RKO (cell line): ENCODE measurements at places on chromosomes 12 and 14.
A peak's percentile ranks its signal among the peaks of the same experiment; 100 is the strongest.

GRCh38 chr12:77319166-77319565, 253.8 kb upstream of the E2F7 start:
- no peak for DNase-seq

GRCh38 chr12:25458047-25458552, 95.0 kb downstream of the LMNTD1 start:
- DNase-seq = peak; percentile 89

DNA sequence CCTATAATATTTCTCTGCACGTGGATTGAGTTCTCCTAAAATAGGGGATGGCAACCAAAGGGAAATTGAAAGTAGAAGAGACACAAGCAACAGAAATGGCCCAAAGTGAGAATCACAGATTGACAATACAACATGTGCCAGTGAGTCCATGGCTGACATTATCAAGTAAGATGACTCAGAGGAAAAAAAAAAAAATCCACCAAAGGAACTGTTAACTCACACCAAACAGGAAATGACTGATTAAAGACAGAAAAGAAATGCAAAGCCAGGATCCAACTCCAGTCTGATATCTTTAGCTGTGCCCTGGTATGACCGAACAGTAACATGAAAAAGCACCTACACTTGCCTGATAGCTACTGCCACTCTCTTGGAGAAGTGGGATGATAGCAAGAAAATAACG, 485.0 kb downstream of the PRKD1 start:
- DNase-seq = peak; percentile 76

DNA sequence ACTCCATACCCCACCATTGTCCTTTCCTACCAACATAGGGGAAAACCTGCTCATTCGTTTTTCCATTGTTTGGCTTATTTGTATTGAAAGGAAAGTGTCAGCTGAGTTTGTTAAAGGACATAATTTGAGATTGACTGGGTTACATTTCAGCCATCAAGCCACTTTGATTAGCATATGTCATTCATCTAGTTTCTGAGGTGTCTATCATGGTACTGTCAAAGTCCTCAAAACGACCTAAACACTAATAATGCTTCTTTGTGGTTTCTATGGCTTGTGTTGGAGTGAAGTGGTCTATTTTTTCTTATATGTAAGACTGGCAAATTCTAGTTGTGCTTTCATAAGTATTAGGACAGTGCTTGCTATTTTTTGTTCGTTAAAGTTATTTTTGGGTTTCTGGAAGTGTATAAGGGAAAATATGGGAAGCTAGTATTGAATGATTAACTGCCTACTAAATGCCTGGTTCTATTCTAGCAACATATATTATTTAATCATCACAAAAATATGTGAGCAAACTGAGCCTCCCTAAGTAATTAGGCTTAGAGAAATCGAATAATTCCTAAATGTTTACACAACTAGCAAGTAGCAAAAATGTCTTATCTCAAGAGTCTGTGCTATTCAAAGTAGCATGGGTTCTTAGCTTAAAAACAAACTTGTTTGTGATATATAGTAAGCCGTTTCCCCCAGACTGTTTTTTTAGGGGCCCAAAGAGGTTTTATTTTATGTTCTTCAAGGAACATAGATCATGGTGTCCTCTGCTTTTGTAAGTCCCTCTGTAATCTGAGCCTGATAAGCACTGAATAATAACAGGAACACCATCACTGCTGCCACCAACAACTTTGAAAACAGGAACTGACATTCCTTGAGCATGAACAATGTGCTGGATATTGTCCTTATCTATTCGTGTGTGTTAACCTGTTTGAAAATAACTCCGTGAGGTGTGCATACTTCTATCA, 67.1 kb downstream of the DERA start:
- DNase-seq = no peak

- DNase-seq = no peak
Measured at GRCh38 chr14:52936437-52936836, 14.4 kb downstream of the FERMT2 start.

DNA sequence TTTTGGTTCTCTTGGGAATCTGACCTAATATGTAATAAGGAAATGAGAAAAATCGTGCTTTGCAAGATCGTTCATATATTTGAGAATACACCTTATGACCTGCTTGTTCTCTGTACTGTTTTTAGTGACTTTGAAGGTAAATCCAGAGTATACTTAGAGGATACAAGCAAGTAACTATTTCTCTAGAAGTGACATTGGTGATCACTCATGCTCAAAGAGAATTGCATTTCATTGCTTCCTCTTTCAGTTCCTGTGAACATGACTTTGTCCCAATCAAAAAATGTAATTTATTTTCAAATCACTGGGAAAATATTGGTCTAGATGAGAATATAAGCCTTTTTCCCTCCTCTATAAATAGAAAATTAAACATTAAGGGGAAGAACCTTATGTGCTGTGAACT, 2.7 kb downstream of the KTN1 start:
- DNase-seq = no peak

DNA sequence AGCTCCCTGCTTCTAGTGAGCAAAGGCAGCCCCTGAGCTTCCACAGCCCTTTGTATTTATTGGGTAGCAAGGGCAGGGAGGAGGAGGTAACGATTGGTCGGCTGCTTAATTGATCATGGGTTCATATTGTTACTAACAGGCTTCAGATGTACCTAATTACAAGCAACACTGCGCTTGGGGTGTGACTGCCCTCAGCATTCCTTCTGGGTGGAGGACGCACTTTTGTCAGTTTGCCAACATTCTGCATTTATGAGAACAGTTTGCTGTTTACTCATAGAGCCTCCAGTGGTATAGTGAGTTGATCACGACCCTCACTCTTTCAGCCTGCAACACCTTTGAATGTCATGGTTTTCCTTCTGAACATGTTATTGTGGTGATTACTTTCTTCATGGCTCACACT, 9.6 kb downstream of the TSHR start:
- no peak for DNase-seq

DNA sequence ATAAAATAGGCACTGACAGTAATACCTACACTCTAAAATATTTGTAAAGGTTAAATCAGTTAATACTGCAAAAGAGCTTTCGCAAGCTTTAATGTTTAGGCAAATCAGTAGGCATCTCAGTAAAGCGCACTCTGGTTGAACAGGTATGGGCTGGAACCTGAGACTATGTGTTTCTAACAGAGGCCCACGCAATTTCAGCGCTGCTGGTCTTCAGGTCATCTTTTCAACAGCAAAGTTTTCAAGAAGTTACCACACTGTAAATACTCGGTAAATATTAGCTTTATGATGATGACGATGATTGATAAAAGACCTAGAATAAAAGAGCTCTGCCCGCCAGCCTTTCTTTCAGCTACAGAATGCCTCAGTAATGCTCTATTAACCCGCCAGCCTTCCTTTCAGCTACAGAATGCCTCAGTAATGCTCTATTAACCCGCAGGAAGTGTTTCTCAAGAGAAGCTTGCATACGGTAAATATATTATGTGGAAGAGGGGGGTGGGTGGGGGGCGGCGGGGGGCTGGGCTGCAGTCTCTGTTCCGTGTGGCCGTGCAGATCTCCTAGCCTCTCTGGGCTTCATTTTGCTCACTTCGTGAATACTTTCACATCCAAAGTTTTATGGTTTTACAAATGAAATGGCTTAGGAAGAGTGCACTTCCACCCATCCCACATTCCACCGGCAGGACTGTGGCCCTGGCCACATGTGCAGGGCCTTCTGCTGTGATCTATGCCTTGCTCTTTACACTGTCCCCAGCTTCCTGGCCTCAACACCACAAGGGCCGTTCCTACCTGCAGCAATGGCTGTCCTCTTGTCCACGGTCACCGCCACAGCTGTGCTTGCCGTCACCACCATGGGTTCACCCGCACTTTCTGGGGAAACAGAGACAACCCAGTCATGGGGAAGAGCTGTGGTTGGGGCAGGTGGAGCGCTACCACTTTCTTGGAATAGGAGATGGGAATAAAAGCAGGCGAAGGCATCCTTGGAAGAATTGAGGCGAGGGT, 19.9 kb downstream of the LRTM2 start:
- DNase-seq = no peak

- no peak for DNase-seq
Measured at GRCh38 chr14:45028107-45028626, 55.7 kb upstream of the PRPF39 start.

DNA sequence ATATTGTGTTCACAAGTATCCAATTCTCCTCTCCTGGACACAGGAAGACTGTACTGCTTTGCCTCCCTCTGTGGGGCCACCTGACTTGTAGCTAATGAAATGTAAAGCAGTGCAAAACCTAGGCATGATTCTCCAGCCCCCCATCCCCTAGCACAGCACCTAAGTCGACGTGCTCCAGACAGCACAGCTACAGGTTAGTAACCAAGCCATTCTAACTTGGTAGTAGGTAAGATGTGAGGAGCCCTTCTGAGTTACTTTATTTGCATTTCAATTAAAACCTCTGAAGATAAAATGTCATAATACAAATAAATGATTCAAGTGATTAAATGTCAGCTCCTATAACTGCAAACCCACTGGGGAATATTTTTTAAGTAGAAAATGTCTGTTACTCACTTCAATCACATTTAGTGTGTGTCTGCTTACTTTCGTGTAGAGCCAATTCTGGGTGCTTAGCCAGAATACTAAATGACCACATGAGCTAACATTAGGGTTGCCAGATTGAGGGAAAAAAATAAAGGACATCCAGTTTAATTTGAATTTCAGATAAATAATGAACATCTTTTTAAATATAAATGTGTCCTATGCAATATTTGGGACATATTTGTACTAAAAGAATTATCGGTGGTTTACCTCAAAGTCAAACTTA, 64.8 kb upstream of the HIF1A start:
- DNase-seq = no peak

- no peak for DNase-seq
Measured at GRCh38 chr12:52792185-52793029, 3.5 kb downstream of the KRT3 start.

- DNase-seq = peak; percentile 83
Measured at GRCh38 chr12:12976366-12976765, 23.7 kb downstream of the HEBP1 start.

- peak; percentile 68 for DNase-seq
Measured at GRCh38 chr12:30440826-30441602, 254.7 kb downstream of the IPO8 start.

- peak; percentile 57 for DNase-seq
Measured at GRCh38 chr14:49769171-49769570, 1.2 kb downstream of the KLHDC2 start.

- no peak for DNase-seq
Measured at GRCh38 chr12:121911824-121912585, 6.4 kb upstream of the CFAP251 start.

- DNase-seq = peak; percentile 47
Measured at GRCh38 chr12:57456145-57456700, 1.1 kb downstream of the INHBE start.

DNA sequence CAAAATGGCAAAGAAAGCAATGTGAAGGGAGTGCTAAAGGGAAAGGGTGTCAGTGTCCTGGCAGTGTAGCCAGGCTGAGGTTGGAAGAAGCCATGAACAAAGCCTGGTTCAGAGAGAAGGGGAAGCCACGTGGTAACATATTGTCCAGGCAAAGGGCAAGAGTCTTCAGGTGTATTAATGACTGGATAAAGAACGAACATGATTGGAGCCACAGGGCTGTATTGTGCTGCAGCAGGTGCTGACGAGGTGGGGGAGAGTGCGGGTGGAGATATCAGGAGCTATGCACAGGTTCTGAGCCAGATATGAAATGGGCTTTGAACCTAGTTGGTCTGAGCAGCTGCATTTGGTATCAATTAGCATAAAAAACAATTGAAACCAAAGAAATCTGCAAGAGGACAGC, 18.6 kb upstream of the EMP1 start:
- DNase-seq = no peak

DNA sequence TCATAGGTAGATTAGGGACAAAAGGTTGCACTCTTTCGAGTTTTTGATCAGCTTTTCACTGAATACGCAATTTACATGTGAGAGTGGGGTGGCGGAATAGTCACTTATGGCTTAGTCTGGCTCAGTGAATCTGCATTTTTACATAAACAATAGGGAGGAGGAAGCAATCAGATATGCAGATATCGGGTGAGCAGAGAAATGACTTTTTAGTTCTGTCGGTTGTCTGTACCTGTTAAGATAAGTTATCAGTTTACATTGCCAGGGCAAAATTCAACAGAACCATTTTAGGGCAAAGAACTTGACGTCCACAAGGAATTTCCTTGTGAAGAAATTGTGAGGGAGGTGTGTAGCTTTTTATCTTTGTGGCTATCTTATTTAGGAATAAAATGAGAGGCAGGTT, 15.4 kb upstream of the EGLN3 start:
- DNase-seq = no peak

DNA sequence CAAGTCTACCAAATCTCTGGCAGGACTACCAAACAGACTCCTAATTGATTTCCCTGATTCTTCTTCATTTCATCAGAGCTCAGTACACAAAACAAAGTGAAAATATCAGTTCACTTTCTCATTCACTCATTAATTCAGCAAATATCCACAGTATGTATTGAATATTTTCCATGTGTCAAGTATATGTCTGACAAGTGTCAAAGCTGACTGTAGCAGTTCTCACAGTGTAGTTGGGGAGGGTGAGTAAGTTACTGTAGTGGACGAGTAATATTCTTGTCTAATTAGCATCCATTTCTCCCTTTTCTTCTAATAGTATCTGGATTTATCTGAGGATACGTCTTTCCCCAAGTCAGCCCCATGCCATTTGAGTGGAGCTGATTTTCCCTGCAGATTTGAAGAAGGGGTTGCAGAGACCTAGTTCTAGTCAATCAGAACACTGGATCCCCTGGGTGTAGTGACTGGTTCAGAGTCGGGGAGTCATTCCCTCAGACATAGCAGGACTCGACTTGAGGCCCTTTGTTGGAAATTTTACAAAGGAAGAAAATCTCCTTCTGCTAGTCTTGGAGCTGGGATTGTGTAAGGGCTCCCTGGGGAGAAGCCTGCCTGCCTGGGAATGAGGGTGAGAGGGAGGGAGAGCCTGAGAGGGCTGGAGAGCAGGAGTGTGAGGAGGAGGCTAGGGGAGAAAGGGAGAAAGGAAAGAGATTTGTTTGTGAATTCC, 51.4 kb downstream of the GRIP1 start:
- DNase-seq = no peak

DNA sequence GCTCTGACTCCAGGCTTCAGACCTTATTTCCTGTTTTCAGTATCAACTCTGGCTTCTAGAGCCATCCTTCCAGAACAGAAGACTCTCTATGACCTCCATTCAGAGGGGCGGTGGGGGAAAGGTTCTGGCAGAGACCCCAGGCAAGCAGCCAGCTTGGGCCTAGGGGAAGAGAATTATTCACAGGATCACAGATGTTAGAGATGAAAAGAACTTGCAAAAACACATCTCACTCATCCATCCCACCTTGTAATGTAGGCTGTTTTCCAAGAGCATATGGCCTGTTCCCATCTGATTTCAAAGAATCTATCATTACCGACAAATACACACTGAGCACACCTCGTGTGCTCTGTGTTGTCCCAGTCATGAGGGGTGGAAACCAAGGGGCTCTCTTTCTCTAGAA, 131.9 kb downstream of the GRIN2B start:
- no peak for DNase-seq

DNA sequence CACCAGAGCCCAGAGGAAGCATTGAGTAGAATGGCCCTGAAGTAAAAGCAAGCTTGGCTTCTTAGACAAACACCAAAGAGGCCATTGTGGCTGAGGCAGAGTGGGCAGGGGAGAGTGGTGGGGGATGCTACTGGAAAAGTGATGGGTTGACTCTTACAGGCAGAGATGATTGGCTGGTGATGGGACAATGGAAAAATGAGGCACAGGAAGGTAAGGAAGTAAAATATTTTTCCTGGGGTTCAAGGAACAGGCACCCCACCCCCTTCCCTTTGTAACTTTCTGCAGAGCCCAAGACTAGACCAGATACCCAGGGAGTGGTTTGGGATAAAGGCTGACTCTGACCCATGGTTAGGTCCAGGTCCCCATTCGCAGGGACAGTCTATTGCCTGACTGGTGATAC, 34.9 kb upstream of the COL2A1 start:
- no peak for DNase-seq
